ENCODE measurements at places on chromosomes 6 and 20. TPM values are rescaled to one million over a fixed set of nuclear protein-coding genes. Genes with fewer than 3 reads are reported as not detected.

Gene DYNLRB1
- 142 TPM for total RNA-seq

- DNase-seq, result peak; percentile 15
- peaks cover 6% of the 10 kb centered on the region for H3K4me1 ChIP-seq
- peaks cover 4% of the 10 kb centered on the region for H3K27me3 ChIP-seq
- no peak overlapping the region for H3K27ac ChIP-seq
- H3K4me3 ChIP-seq, result no peak overlapping the region
These were observed 87.9 kb downstream of the UNC5CL start for GRCh38 chr6:40950986-40951698.

- H3K27ac ChIP-seq, result no peak overlapping the region
- no peak for DNase-seq
- H3K4me1 ChIP-seq, result no peaks in the 10 kb centered on the region
- no peaks in the 10 kb centered on the region for H3K36me3 ChIP-seq
These were observed 139.3 kb upstream of the SNX9 start for GRCh38 chr6:157683707-157684106.

GRCh38 chr6:7881765-7882500, 28.7 kb downstream of the TXNDC5 start:
- peak overlapping the region; percentile 39 for H3K27ac ChIP-seq
- peak; percentile 72 for DNase-seq
- no peak overlapping the region for H3K4me3 ChIP-seq
- no peaks in the 10 kb centered on the region for H3K27me3 ChIP-seq
- peaks cover 73% of the 10 kb centered on the region for H3K36me3 ChIP-seq
- H3K4me1 ChIP-seq, result peaks cover 14% of the 10 kb centered on the region

DNA sequence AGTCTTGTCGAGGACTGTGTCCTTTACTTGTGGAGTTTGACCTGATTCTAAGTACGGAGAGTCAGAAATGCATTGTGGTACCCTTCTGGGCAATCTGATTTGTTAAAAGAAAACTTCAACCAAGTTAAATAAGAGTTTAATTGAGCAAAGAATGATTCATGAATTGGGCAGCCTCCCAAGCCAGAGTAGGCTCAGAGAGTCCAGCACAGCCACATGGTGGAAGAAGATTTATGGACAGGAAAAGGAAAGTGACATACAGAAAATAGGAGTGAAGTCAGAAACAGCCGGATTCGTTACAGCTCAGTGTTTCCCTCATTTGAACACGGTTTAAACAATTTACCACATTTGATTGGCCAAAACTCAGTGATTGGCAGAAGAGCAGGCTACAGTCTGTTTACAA, 329.2 kb downstream of the DHX35 start:
- no peaks in the 10 kb centered on the region for H3K27me3 ChIP-seq
- no peaks in the 10 kb centered on the region for H3K4me1 ChIP-seq
- H3K4me3 ChIP-seq, result no peak overlapping the region
- no peak overlapping the region for H3K27ac ChIP-seq
- DNase-seq, result peak; percentile 59

Gene ELOVL2
- total RNA-seq, result not detected

Gene EFCAB8
- total RNA-seq, result 0.60 TPM
